ENCODE measurements at places on chromosomes 7 and 10. TPM values are rescaled to one million over a fixed set of nuclear protein-coding genes. Genes with fewer than 3 reads are reported as not detected.

The TUBAL3 gene
- total RNA-seq, result not detected

The TUBB8 gene
- total RNA-seq, result not detected

The SORBS1 gene
- total RNA-seq, result 0.96 TPM

The PHTF2 gene
- total RNA-seq, result 46.0 TPM

The GHRHR gene
- not detected for total RNA-seq

The SLC16A9 gene
- total RNA-seq, result 0.67 TPM

The PRKG1 gene
- total RNA-seq, result not detected

Data from activated CD8-positive, alpha-beta memory T cell treated with anti-CD3 and anti-CD28 coated beads for 36 hours (primary cell).